Activated CD4-positive, alpha-beta T cell treated with anti-CD3 and anti-CD28 coated beads for 4 hours (primary cell): ENCODE measurements at places on chromosomes 11 and 22.

GRCh38 chr11:43555816-43556611 lies 124.5 kb upstream of the HSD17B12 start:
- DNase-seq, result no peak

GRCh38 chr11:122108192-122108799 lies 7.7 kb downstream of the BLID start:
- no peak for DNase-seq

GRCh38 chr11:77819921-77820564 lies 479 bp downstream of the RSF1 start:
- DNase-seq, result peak; percentile 35

DNA sequence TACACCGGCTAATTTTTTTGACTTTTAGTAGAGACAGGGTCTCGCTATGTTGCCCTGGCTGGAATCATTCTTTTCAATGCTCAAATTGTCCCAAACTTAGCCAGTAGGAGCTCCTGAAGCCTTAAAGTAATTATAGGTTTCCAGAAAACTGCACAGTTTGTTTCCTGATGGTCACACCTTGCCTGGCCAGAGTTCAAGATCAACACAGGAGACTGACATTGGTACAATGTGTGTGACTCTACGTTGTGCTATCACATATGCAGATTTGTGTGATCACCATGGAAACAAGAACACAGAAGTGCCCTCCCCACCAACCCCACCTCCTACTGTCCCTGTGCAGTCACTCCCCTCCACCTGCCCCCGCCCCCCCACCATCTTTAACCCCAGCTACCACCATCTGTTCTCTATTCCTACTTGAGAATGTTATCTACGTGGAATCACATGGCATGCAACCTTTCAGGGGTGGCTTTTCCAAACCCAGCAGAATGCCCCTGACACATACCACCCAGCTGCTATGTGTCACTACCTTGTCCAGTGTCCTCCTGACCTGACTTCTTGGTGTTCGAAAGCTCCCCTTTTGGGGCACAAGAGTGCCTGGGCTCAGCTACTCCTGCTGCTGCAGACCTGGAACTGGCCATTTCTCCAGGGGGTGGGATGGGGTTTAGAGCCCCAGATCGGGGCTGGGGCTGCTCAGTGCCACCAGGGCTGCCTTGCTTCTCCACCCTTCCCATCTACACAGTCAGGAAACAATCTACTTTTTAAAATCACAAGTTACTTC lies 6.1 kb upstream of the NAP1L4 start:
- no peak for DNase-seq

- DNase-seq, result no peak
Observed at GRCh38 chr22:38455530-38456271, 702 bp upstream of the KCNJ4 start.

DNA sequence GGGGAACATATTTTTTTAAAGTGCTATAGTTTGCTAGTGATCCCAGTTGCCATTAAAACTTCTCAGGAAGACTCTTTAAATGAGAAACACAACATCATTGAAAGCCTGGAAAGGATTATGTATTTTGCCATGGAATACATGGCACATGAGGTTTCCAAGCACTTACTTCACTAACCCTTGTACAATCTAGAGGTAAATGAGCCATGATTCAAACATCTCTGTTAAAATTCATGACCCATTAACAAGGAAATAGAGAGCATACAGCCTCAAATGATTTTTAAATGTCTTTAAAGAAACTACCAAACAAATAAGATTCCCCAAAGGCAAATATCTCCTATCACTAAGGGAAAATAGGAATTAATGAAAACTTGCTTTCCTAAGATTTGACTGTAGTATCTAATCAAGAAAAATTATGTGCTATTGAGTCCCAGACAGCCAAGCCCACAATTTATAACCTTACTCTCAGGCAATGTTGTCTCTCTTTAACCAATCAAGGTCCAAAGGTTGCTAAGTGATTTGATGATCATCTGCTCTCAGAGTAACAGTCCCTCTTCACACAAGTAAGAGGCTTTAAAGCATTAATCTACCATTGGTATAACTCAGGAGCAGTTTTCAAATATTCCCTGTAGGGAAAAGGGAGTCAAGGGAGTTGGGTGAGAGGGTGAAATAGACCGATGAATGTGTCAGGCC lies 92.0 kb upstream of the DDI1 start:
- no peak for DNase-seq

- no peak for DNase-seq
Observed at GRCh38 chr11:123438131-123438627, 8.1 kb downstream of the GRAMD1B start.

DNA sequence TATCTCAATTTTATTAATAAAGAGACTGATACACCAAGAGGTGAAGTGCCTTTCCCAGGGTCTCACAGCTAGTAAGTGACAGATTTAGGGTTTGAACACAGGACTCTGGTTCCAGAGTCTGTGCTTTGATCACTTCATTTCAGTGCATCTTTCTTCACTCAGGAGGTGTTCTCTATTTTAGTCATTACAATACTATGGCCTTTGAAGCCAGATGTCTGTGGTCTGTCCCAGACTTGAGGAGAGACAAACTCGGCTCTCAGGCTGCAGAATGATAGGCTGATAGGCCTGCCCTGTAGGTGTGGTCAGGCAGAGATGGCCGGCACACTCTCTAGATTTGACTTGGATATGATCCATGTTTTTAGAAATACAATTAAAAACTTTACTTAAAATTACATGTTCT lies 478.5 kb upstream of the CCDC90B start:
- DNase-seq, result no peak

DNA sequence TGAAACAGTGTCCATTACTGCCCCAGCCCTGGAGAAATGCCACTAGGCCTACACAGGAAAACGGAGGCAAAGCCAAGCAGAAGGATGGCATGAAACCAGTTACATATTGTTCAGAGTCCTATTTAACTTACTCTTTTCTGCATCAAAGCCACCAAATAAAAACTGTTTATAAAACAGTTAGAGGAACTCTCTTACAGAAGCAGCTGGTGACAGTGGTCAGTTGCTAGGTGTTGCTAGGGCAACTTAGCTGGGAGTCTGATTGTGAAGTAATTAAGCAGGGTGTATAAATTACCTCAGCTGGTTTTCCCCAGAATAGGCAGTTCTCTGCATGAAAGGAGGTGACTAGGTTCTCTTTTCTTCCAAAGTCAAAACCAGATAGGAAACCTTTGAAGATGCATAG lies 115.6 kb upstream of the ZBED5 start:
- DNase-seq, result no peak

- DNase-seq, result no peak
Observed at GRCh38 chr22:32574958-32575910, 100.6 kb downstream of the FBXO7 start.

DNA sequence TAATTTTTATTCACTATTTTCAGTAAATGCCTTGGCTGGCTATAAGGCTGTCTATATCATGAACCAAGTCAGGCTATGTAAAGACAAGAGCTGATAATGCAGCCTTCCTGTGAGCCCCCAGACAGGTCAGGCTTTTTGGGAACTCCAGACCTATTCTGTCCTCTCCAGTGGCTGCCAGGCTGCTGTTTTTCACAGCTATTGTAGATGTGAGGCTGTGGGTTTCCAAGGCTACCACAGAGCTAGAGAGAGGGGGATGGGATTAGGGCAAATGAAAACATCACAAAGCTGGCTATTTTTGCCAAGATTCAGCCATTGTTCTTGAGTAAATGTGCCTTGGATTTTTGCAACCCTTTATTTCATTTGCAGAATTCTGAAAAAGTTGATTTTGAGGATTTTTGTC lies 55.7 kb upstream of the SORL1-AS1 start:
- no peak for DNase-seq

DNA sequence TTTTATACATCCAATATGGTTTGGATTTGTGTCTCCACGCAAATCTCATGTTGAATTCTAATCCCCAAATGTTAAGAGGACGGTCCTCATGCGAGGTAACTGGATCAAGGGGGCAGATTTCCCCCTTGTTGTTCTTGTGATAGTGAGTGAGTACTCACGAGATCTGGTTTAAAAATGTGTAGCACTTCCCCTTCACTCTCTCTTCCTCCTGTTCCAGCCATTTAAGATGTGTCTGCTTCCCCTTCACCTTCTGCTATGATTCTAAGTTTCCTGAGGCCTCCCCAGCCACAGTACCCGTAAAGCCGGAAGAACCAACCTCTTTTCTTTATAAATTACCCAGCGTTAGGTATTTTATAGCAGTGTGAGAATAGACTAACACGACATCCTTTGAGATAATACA lies 98.6 kb downstream of the TTC28 start:
- DNase-seq, result no peak

GRCh38 chr11:28777126-28777525 lies 668.9 kb downstream of the METTL15 start:
- DNase-seq, result no peak

DNA sequence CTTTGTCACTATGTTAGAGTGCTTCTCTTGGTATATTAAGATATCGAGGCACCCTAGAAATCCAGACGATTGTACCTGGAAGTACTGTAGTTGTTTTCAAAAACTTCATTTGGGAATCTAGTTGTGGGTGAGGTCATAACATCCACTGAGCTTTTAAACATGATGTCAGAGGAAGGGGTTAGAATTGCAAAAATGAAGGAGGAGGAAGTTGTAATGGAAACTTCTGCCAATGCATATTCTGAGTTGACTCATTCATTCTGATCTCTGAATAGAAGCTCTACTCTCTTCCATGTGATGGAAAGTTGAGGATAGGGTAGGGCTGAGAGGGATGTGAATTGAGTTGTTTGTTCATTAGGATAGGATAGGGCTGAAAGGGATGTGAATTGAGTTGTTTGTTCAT lies 7.7 kb downstream of the CD44 start:
- no peak for DNase-seq

GRCh38 chr22:20422271-20423007 lies 15.2 kb downstream of the SCARF2 start:
- DNase-seq, result no peak

- no peak for DNase-seq
Observed at GRCh38 chr11:3665336-3666022, 5.7 kb downstream of the CHRNA10 start.

DNA sequence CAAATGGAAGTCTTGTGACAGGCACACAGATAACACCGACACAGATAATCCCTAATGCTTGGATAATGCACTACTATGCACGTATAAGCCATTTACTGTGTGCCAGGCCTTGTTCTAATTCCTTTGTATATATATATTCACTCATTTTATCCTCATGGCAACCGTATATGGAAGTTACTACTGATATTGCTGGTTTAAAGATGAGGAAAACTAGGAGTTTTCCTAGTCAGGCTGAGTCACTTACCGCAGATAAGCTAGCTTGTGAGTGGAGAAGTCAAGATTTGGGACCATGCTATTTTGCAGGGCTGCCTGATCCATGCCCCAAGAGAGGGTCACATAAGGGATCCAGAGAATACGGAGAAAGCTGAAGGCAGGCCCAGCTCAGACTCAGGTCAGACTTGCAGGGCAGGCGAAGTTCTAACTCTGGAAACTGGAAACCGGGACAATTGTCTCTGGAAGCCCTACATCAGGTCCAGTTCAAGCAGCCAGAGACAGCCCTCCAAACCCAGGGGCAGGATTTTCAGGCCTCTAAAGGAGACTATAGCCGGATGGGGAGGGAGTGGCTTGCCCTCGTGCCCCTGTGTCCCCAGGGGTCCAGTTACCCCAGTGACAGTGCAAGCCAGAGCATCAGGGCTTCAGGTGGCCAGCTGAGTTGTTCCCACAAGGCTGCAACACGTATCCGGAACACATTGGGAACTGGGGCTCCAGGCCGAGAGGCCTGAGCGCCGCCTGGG lies 534.8 kb downstream of the INSC start:
- no peak for DNase-seq

GRCh38 chr11:44309478-44310205 lies at the start of gene ALX4:
ALX4 (minus strand) TSS chr11:44310139; CDS start chr11:44310062, 77 bp downstream.
- DNase-seq, result no peak

DNA sequence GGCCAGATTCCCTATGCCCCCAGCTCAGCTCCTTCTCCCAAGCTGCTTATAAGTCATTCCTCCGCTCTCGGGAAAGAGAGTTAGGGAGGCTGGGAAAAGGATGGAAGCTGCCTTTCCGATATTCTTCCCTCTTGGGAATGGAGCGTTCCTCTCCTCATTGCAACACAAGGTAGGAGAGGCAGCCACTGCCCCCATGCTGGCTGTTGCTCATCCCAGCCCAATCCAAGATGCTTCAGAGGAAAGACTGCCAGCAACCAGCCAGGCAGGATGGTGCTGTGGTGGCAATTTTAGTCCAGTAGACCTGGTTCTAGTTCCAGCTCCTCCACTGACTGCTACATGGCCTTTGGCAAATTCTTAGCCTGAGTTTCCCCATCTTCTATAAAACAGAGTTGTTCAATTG lies 13.7 kb upstream of the C11orf96 start:
- no peak for DNase-seq

- DNase-seq, result no peak
Observed at GRCh38 chr22:39349506-39349966, 255 bp upstream of the SYNGR1 start.

DNA sequence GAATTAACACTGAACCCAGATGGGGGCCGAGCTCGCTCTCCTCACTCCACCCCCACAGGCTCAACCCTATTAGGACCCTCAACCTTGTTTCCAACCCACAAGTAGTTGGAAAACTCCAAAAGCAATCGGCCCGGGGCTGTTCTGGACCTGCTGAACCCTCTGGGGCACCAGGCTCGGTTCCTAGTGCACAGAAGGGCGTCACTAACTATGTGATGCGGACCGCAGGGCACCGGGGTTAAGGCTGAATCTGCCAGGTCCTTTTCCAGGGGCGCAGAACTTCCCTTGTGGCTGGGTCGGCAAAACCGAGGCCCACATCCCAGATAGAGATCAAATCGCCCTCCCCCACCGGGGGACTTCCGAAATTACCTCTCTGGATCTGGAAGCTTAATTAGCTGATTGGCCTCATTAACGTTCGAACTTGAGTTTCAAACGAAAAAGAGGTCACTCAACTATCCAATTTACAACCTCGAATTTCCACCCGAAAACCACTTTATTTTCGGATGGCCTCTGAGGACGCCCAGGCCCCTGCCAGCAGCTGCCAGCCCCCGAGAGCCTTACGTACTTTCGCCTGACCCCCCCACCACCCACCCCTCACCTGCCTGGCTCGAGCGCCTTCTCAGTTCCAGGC lies 1.7 kb downstream of the SHANK2 start:
- no peak for DNase-seq

DNA sequence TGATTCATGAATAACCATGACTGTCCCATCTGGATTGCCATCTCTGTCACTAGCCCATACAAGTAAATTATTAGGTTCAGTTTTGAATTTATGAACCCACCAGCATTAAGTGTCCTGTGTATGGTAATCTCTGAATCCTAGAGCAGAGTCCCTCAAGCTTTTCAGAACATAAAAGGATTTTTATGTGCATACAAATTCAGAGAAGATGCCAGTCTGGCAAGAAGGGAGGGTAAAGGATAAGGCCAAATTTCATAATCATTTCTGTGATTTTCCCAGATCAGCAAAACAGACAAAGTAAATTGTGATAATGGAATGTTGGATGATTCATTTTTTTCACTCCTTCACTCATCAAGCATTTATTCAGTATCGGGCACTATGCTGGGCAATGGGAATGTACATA lies 371.1 kb upstream of the ARHGAP42 start:
- DNase-seq, result no peak

GRCh38 chr11:8059030-8059429 lies 22.0 kb upstream of the TUB start:
- DNase-seq, result no peak

- DNase-seq, result no peak
Observed at GRCh38 chr22:24191381-24191841, 10.1 kb downstream of the SUSD2 start.

- no peak for DNase-seq
Observed at GRCh38 chr11:34150494-34151151, 45.2 kb downstream of the NAT10 start.

GRCh38 chr11:15589070-15589626 lies 474.4 kb downstream of the INSC start:
- no peak for DNase-seq

- no peak for DNase-seq
Observed at GRCh38 chr11:68145120-68145866, 24.1 kb upstream of the CHKA start.
